ENCODE measurements at places on chromosomes 6 and 20.
A peak's percentile ranks its signal among the peaks of the same experiment; 100 is the strongest.

- DNase-seq: no peak
Observed at GRCh38 chr6:79203753-79204253, 30.7 kb downstream of the HMGN3 start.

- DNase-seq: no peak
Observed at GRCh38 chr6:166046226-166046625, 121.4 kb downstream of the TBXT start.

- DNase-seq: no peak
Observed at GRCh38 chr6:139611327-139612134, 237.1 kb upstream of the CITED2 start.

GRCh38 chr6:120164531-120164930 lies 815.0 kb upstream of the MAN1A1 start:
- no peak for DNase-seq

DNA sequence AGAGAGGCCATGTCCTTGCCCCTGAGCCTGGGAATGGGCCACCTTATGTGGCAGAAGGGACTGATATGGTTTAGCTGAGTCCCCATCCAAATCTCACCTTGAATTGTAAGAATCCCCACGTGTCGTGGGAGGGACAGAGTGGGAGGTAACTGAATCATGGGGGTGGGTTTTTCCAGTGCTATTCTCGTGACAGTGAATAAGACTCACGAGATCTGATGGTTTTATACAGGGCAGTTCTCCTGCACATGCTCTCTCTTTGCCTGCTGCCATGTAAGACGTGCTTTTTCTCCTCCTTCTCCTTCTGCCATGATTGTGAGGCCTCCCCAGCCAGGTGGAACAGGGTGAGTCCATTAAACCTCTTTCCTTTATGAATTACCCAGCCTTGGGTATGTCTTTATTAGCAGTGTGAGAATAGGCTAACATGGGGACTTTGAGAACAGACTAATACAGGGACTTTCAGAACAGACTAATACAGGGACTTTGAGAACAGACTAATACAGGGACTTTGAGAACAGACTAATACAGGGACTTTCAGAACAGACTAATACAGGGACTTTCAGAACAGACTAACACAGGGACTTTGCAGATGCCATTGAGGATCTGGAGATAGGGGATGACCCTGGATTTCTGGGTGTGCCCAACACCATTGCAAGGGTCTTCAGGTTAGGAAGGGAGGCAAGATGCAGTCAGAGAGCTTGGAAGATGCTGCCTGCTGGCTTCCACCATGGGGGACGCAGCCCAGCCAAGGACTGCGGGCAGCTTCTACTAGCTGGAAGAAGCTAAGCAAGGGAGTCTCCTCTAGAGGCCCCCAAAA lies 86.9 kb downstream of the RAMACL start:
- DNase-seq: no peak

- no peak for DNase-seq
Observed at GRCh38 chr6:90160013-90160412, 136.6 kb downstream of the BACH2 start.

DNA sequence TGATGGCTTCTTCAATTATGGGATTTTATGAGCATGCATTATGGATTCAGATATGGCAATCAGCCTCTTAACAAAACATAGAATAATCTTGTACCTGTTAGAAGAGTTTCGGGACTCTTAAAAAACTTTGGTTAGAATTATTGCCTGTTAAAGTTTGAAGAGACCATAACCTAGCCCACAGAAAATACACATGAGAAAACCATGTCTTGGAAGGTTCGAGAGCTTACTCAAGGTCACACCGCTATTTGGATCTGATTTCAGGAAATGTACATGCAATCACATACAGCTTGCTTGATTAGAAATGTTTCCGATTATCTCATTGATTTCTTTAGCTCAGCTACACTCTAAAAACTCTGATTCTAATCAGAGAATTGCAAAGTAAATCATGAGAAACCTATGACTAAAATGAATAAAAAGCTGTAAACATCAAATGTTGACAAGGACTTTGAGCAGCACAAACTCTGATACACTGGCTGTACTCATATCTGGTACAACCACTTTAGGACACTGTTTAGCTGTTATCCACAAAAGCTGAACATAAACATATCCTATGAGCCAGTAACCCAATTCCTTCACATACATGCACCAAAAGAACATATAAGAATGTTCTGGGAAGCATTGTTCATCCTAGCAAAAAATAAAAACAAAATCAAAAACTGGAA lies 16.3 kb downstream of the STX7 start:
- no peak for DNase-seq

DNA sequence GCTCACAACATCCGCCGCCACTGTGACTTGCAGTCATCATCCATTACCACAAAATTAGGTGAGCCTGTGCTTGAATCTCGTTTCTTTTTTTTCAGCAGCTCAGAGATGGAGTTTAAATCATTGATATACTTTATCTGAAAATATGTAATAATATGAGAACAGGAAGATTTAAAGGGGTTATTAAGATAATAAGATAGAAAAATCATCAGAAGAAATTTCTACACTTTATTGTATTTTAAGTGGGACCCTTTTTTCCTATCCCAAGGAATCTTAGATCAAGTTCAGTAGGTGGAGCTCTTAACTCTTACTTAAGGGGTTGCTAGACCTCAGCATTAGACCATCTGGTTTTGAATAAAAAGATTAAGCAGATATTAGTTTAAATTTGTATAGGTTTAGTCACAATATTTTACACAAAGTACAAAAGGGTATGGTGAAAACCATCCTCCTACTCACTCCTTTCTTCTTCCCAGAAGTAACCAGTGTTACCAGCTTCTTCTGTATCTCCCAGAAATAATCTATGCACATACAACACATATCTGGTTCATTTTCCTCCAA lies 9.4 kb upstream of the NCOA7 start:
- DNase-seq: no peak

DNA sequence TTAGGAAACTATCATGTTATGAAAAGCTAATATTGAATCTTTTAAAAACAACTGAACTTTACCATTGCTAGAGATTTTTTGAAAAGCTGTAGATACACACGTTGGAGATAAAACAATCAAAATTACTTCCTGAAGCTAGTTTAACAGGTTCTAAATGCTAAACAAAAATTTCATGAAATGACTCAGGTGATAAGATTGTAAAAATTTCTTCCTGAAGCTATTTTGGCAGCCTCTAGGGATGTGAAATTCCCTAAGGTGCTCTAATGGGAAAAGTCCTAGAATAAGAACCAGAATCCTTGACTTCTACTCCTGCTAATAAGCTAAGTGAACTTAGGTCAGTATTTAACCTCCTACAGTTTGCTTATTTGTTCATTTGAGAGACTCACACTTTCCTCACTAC lies 8.5 kb downstream of the GCM2 start:
- DNase-seq: no peak

- no peak for DNase-seq
Observed at GRCh38 chr6:137087902-137088301, 43.1 kb upstream of the IL20RA start.

DNA sequence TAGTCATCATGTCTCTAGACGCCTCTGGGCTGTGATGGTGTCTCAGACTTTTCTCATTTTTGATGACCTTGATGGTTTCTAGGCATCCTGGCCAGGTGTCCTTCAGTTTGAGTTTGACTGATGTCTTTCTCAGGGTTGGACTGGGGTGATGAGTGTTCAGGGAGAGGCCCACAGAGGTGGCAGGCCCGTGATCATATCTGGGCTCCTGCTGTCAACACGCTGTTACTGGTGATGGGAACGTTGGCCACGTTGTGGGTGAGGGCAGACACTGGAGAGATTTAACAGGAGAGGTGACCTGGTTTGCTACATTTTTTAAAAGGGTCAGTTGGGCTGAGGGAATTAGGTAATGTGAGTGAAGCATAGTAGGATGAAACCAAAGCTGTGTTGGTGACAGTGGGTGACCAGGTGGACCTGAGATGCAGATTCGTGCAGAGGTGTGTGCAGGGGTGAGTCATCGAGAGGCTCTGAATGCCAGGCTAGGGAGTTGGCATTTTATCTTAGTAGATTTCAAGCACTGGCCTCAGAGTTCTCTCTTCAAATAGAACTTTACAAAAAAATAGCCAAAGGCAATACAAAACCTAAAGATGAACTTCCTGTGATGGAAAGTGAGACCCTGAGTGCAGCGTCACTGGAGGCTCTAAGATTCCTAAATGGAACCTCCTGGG lies 174.1 kb downstream of the CDH26 start:
- no peak for DNase-seq

GRCh38 chr6:56146086-56146485 lies 101.3 kb downstream of the COL21A1 start:
- DNase-seq: no peak

DNA sequence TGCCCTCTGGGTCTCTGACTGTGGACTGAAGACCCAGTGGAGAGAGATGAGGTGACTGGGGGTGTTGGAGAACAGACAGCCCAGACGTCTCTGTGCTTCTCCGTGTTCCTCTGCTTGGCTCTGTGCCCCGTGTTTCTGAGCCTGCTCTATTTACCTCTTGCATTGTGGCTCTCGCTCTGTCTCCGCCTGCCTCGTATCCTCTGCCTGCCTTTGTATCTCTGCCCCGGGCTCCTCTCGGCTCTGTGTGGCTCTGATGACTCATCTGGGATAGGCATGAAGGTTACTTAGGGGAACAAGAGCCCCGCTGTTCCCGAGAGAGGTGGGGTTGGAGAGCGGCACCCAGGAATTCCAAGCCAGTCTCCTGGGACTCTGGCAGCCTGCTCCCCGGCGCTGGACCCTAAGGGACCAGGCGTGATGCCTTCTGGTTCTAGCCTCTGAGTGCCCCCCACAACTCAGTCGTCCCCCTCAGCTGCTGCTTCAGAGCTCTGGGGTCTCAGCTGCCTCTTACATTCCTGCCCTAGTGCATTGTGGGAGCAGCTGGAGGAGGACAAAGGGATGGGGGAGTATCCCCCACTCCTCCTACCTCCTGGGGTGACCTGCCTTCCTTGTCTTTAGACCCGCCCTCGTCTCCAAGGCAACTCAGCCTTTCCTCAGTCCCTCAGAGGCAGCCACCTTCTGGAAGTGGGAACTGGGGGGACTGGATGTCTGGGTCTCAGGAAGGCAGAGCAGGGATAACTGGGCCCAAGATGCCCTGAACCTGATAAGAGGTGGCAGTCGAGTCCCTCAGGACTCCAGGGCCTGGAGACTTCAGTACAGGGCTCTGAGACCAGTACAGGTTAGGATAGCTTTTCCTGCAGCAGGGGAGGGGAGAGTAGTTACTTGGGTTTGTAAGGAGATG lies 1.9 kb downstream of the DDR1 start:
- DNase-seq: peak; percentile 72

DNA sequence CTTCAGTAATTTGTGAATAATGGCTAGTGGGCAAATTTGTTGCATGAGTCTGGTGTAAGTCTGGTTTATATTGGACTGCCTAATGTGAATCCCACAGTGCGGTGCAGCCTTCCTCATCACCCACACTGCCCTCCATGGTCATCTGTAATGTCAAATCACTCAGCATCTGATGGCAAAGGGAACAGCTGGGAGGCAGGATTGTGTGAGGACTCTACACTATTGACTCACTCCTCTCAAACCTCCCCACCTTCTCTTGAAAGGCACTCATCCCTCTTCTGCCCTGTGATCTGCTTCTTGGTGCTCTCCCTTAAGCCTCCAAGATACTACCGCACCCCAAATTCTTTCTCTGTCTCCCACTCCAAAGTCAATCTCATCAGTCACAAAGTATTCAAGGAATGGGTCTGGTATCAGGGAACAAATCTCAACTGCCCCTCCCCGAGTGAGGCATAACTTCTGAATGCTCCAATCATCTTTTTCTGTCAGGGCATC lies 146.0 kb upstream of the BEND6 start:
- no peak for DNase-seq

DNA sequence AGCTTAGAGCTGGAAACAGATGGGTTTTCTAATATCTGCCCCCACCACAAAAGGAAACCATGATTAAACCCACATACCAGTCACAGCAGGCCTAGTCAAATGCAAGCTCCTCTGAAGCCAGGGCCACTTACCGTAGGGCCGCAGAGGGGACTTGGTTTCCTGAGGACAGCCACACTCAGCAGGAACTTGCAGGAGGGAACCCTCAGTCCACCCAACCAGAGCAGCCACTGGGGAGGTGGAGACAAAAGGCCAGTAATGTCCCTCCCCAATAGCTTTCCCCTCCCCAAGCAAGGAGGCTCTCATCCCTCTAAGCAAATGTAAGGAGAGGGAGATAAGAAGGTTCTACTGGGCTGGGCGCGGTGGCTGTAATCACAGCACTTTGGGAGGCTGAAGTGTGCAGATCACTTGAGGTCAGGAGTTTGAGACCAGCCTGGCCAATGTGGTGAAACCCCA lies 384.4 kb upstream of the JARID2 start:
- DNase-seq: no peak

- DNase-seq: no peak
Observed at GRCh38 chr6:53041356-53041755, 23.8 kb upstream of the FBXO9 start.

- DNase-seq: no peak
Observed at GRCh38 chr6:72035486-72035885, 149.1 kb downstream of the RIMS1 start.

DNA sequence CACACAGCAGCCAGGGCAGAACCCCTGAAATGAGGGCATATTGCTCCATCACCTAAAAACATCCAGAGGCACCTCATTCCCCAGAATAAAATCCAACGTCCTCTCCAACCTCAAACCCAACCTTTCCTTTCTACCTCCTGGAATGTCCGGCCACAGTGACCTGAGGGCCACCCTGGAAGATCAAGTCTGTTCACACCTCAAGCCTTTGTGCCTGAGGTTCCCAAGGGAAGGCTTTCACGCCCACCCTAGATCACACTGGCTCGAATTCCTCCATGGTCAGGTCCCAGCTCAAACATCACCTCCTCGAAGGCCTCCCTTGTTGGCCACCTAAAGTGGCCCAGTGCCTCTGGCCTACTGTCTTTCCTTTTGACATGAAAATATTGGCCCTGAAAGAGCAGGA lies 88.9 kb downstream of the ZMYND8 start:
- DNase-seq: no peak

DNA sequence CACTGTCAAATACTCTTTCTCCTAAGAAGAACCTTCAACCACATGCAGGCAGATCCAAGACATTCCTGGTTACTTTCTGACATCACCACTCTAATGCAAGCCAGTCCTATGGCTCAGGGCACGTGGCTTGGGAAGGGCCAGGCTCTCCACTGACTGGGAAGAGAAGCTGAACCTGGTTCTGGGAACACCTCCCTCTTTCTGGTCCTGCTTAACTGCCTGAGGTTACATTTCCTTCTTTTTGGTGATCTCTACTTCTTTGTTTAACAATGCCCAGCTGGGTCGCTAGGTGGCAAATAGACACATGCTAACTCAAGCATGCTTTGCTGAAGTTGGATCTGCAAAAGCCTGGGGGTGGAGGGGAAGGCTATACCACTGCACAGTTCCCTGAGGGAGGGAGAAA lies 249.8 kb downstream of the GMDS start:
- DNase-seq: no peak

- DNase-seq: no peak
Observed at GRCh38 chr20:38393259-38393658, 41.9 kb downstream of the SNHG17 start.

GRCh38 chr6:18259675-18260447 lies 4.5 kb downstream of the DEK start:
- DNase-seq: no peak

GRCh38 chr6:88141561-88142296 lies 24.4 kb downstream of the CNR1 start:
- no peak for DNase-seq

All from sciatic nerve (tissue), 2 donors.